GM23338 (cell line): ENCODE measurements at places on chromosomes 5 and 9.
A peak's percentile ranks its signal among the peaks of the same experiment; 100 is the strongest.

DNA sequence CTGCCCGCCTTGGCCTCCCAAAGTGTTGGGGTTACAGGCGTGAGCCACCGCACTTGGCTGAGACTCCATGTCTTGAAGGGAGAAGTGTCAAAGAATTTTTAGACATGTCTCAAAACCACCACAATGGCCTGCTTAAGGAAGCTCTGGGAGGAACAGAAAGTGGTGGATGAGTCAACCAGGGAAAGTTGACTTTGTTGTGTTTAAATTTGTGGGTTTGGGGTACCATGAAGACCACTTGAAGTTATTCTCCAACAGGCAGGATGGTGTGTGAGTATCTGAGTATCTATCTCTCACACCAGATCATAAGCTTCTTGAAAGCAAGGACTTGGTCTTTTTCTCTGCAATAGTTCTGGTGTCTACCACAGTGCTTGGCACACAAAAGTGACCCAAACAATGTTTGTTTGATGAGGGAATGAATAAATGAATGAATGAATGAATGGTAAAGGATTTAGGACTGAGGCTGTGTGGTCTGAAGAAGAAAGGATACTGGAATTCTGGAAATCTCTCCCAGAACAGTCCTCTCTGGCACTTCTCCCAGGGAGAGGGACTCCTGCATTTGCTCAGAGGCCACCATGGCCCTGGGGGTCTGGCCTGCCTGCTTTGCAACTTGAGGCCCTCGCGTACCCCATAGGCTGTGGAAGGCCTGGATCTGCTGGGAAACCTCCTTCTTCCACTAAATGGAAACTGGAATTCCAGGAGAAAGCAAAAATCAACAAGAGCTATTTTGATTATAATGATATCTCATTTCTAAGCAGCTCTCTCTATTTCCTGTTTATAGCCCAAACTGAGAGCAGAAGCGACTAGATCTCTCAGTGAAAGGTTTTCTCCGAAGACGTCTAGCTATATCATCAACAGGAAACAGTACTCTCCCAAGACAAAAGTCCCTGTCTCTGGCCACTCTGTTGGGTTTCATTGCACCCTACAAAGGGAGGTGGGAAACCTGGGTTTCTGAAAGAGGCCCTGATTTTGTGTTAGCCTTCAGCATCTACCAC lies 187.9 kb downstream of the PALM2AKAP2 start:
- DNase-seq = no peak

GRCh38 chr5:58156973-58157701 lies 302.7 kb downstream of the PLK2 start:
- peak; percentile 2 for DNase-seq

- peak; percentile 47 for DNase-seq
Measured at GRCh38 chr5:170286386-170286925, 11.1 kb downstream of the LCP2 start.

- no peak for DNase-seq
Measured at GRCh38 chr5:33539212-33539611, 98.4 kb downstream of the TARS1 start.

DNA sequence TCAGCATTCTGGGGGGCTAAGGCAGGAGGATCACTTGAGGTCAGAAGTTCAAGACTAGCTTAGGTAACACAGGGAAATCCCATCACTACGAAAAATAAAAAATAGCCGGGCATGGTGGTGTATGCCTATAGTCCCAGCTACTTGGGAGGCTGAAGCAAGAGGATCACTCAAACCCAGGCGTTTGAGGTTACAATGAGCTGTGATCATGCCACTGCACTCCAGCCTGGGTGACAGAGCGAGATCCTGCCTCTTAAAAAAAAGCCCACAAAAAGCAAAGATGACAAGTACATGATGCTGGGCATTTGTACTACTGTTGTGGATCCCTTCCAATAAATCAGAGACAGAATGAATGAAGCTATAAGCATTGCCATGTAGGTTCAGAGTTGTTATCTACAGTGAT lies 320.1 kb upstream of the PANK3 start:
- DNase-seq = no peak

DNA sequence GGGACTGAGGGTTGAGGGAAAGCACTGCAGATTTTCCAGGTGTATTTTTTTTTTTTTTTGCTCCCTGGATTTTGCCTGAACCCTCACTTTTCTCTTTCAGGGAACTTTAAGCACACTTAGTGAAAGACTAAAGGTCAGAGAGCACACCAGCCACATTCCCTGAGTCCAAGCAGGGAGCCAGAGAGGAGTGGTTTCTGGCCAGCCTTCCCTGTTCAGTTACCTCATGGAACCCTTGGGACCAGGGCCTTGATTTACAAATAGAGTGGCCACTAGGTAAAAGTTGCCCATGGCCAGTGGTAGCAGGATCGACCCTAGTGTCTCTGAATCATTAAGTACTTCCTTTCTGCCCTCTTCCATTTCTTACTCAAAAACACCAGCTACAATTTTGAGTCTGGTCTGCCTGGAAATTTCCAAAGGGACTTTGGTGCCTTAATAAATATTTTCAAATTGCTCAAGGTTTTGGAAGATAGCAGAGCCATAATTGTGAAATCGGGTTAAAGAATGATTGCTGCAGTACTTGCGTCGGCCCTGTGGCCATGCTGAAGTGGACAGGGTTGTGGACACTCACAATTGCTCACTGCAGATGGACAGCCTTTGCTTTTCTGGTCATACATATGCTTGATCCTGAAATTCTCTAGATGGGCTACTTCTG lies 14.5 kb downstream of the PALM2AKAP2 start:
- DNase-seq = no peak

- no peak for DNase-seq
Measured at GRCh38 chr5:119439140-119439631, 13.1 kb upstream of the HSD17B4 start.

DNA sequence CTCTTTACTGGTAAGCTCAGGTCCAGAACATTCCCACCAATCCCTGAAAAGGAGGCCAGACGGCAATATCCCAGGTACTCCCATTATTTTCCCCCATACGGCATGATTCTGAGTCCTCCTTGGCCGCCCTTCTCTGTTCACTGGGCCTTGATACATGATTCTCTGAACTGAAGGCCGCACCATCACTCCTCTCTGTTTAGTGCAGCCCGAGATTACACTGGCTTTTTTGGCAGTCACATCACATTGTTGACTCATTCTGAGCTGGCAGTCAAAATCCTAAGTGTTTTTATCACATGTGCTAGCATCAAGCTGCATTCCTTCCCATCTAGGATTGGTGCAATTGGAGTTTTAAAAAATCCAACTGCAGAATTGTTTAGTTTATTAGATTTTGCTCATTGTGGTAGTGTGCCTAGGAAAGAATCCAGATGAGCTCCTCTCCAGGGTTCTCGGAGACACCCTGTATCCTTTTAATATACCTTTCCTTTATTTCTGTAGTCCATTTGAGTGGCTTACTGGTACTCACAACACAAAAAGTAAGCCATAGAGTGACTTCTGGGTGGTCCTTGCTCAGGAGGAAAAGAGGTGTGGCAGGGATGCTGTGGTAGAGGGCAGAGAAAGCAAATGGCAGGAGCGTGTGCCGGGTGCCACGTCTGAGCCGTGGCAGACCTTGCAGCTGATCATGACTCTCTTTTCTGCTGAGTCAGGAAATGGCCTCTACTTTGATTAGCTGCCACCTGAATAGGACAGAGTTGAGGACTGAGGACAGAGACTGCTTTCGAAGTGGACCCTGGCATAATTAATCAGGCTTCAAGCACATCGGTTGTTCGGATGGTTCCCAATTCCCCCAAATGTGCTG lies 121.1 kb upstream of the IL12B start:
- DNase-seq = no peak

DNA sequence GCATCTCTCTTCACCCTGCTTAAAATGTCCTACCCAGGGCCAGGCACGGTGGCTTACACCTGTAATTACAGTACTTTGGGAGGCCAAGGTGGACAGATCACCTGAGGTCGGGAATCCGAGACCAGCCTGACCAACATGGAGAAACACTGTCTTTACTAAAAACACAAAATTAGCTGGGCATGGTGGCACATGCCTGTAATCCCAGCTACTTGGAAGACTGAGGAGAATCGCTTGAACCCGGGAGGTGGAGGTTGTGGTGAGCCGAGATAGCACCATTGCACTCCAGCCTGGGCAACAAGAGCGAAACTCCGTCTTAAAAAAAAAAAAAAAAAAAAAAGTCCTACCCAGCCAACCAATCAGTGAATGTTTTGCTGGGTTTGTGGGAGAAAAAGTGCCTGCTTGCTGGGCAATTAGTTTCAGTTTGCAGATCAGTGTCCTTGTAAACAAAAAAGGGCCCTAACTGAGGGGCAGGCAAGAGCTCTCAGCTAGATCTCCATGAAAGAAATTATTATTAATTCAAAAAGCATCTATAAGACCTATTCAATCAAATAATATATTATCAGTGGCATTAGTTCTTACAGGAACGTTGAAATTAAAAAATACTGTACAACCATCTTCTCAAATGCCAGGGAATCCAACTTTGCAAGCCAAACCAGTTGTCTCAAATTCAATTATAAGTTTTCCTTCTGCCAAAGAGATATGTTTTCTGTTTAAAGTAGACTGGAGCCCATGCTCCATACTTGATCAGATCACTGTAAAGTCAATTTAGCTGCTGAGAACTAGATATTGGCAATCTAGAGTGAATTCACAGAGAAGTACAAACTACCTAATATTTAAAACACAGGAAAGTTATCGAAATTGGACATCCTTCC lies 3.9 kb downstream of the MEGF9 start:
- DNase-seq = peak; percentile 23

- DNase-seq = no peak
Measured at GRCh38 chr5:155562158-155562557, 548.6 kb downstream of the KIF4B start.

DNA sequence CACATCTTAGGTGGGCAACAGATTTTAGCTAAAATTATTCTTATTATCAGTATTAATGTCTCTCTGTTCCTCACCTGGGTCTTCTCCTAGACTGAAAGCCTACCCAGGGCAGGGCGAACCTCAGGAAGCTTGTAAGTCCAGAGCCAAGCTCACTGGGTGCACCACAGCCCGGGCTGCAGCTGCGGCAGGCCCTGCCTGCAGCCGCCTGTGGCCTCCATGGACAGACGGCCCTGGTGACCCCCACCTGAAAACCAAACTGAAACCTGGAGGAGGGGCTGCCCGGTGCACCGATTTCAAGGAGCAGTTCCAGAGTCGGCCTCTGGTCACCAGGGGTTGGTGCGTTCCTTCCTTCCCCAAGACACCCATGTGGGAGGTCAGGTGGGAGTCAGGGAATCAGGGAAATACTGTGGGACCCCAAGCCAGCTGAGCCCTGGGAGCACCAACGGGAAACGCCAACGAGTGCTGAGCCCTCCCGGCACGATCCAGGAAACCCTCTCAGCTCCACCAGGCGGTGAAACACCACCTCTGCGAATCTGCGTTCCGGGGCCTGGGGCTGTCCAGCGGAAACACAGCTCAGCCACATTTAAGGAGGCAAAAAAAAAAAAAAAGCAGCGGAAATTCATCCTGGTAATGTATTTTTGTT lies 68.6 kb upstream of the PPP1R26 start:
- DNase-seq = peak; percentile 48

- DNase-seq = no peak
Measured at GRCh38 chr9:89888233-89888632, 283.4 kb downstream of the GADD45G start.

- DNase-seq = no peak
Measured at GRCh38 chr9:124322618-124323432, 65.1 kb downstream of the NEK6 start.

- no peak for DNase-seq
Measured at GRCh38 chr5:3911111-3911510, 315.5 kb downstream of the IRX1 start.

GRCh38 chr9:22817181-22817580 lies 370.6 kb downstream of the DMRTA1 start:
- DNase-seq = no peak

DNA sequence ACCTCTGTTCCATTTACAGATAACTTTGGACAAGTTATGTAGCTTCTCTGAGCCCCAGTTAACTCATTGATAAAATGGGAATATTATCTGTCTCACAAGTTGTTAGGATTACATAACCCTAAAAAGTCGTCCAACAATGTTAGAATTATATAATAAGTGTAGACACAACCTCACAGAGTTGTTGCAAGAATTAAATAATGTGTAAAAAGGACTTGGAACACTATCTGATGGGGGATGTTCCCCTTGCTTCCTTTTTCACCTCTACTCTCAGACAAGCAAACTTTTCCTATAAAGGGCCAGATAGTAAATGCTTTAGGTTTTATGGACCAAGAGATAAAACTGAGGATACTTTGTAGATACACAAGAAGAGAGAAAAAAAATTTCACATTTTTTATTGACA lies 193.5 kb downstream of the GAPVD1 start:
- DNase-seq = no peak

DNA sequence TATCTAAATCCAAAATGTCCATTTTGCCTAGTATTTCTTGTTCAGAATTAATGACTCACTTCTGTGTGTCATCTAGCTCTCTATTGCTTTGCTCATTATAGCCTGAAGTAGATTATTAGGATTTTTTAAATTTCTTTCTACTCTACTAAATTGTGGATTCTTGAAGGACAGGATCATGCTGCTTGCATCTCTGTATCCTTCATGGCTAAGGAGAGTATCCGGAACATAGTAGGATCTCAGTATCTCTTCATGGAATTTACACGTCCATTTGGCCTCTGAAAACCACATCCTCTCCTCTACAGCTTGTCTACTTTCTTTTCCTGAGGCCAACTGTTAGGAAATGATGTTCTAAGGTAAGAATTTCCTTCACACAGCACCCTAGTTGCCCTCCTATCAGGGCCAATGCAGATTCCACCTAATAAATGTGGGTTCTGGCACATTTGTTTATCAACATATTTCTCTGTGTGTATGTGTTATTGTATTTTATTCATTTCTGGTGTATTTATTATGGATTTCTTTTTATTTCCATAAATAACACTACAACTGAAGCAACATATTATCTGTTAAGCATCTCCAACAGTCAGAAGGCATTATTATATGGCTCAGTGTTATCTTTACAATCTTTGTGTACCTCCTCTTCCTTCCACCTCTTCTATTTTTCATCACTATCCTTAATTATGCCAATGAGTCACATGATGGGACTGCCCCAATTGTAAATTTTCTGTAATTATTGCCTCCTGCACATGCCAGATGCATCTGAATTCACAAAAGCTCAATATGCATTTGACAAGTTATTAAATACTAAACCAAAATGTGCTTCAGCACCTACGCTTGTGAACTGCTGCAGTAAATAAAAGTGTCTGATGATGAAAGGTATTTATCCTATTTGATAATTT lies 557.8 kb upstream of the TLE4 start:
- DNase-seq = no peak

DNA sequence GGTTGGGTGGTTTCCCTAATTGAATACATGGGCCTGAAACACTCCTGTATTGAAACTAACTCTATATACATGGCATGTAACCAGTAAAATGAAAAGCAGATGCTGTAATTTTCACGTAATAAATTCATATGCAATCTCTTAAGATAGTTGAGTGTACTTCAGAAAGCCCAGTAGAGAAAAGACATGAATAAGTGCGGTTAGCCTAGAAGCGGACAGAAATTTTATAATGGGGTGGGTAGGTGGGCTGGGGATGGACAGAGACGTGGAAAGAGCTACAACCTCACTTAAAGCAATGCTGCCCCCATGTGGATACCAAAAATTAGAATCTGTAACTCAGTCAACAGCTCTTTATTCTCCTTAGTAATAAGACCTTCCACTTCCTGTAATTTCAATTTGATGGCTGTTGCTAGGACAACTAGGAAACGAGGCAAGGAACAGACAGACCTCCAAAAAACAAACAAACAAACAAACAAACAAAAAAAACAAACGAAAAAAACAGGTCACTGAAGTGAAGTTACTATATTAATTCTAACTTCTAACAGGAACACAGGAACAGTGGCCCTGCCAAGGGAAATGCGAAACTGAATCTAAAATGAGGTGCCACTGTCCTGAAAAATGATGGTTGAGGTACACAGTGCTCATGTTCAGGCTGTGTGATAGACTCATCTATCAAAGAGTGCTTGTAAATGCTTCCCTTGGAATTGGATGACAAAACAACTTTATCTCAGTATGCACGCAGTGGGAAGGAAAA lies 103.4 kb upstream of the GNA14 start:
- DNase-seq = peak; percentile 87
